Brain microvascular endothelial cell (primary cell): ENCODE measurements at places on chromosomes 11 and 22.
A peak's percentile ranks its signal among the peaks of the same experiment; 100 is the strongest.

GRCh38 chr22:34080433-34080832 lies 160.2 kb upstream of the LARGE1 start:
- DNase-seq: no peak

DNA sequence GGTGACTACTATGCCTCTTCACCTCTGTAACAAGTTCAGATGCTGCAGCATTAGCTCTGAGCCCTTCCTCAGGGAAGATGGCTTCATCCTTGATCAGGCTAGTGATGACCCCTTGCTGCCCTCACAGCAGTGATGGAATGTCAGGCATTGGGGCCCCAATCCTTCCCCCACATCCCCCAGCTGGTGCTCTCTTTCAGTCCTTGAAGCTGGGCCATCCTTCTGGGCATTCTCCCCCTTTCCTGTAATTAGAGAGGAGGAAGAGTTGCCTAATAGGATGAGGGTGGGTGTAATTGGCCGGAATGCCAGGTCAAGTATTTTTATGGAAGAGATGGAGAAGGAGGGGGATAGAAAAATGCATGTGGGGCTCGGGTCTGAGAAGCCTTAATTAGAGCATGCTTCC lies 62.6 kb downstream of the TRAF6 start:
- no peak for DNase-seq

DNA sequence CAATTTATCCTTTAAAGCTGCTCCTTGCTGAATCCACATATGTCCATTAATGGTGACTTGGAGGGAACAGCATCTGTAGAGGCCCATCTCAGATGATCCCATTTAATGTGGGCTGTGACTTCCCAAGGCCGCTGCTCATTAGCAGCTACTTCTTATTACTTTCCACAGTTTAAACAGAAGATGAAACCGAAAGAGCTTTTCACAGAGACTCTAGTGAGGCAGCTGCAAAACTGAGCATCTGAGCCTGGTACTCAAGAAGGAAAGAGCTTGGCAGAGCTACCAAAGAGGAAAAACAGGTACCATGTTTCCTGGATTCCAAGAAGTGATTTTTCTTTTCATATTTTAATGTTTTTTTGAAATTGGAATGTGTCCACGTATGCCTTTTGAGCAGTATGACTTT lies 110.5 kb upstream of the NARS2 start:
- no peak for DNase-seq

GRCh38 chr11:110430267-110431050 lies 711 bp downstream of the FDX1 start:
- DNase-seq: no peak

DNA sequence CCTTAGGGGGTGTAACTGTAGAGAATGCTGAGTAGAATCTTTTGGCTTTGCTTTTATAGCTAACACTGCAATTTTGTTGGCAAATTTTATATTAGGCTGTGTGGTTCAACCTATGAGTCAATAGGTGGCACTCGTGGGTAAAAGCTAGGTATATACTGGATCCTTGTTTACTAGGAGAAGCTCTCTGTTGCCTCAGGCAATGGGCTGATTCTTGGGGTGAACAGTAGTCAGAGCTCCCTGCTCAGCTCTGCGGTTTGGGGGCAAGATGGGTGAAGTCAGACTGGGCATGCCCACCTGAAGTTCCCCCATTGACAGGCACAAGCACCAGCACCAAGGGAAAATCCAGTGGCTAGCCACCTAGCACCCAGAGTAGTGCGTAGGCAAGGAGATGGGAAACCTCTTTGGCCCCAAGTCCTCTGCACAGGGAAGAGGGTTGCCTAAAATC lies 238.7 kb downstream of the FAM181B start:
- DNase-seq: no peak

- DNase-seq: no peak
These were observed 131.7 kb downstream of the CTTN start for GRCh38 chr11:70530010-70530409.

GRCh38 chr22:48520207-48520606 lies 1307.5 kb downstream of the BRD1 start:
- DNase-seq: no peak

DNA sequence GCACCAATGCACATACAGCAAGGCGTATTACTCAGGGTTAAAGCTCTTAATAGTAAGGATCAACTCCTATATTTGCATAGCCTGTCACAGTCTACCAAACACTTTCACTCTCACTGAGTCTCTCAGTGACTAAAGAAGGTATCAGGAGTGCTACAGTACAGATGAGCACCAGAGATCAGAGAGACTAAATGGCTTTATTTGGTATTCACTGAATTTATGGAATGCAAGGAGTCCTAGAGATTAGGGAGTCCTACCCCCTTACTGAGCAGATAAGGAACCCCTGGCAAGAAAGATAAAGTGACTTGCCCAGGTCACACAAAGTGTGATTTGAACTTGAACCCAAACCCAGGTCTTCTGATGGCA lies 396.4 kb upstream of the CCDC90B start:
- DNase-seq: no peak

DNA sequence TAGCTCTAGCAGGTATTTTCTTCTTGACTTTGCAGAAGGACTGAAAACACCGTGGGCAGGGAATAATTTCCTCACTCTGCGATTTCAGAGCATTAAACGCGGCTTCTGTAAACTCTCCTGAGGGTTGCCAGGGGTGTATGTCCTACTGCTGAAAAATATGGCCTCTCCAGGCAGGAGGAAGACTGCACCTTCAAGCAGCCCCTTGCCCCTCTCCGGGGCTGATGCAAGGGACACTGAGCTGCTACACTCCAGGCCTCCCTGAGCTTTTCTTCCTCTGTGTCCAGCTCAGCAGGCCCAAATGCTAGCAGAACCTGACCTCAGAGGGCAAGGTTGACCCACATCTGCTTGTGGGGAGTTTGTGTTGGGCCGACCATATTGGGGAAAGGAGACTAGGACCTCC lies 2.2 kb downstream of the CD6 start:
- no peak for DNase-seq

DNA sequence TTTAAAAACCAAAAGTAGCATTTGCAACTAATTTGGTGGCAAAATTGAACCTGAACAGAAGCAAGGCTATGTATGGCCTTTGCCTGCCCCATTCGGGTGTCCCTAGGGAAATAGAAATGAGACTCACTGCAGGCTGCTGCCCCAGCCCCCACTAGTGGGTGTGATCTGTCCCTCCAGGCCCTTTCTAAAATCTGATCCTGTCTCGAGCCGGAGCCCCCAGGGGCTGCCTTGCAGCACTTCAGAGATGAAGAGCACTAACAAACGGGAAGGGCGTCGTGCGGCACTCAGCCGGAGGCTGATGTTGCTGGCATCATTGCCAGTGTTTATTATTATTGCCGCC lies 43.2 kb downstream of the CD82 start:
- no peak for DNase-seq

DNA sequence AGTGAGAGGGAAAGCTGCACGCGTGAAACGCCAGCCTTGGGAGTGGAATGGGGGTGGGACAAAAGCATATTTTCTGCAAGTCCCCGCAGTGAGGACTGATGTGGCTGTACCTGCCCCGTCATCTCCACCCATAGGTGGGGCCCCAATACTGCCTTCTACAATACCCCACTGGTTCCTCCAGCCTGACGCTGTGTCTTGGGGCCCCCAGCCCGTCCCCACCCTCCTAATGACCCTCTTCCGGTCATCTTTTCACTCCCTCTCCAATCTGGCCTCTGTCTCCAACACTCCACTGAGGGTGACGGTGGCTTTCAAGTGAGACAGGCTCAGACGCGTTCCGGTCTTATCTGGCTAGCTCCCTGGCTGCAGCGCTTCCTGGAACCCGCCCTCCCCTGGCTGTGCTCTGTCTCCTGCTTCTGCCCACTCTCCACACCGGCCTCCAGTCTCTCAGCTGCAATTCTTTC lies 104.2 kb downstream of the MICAL3 start:
- DNase-seq: peak; percentile 45

DNA sequence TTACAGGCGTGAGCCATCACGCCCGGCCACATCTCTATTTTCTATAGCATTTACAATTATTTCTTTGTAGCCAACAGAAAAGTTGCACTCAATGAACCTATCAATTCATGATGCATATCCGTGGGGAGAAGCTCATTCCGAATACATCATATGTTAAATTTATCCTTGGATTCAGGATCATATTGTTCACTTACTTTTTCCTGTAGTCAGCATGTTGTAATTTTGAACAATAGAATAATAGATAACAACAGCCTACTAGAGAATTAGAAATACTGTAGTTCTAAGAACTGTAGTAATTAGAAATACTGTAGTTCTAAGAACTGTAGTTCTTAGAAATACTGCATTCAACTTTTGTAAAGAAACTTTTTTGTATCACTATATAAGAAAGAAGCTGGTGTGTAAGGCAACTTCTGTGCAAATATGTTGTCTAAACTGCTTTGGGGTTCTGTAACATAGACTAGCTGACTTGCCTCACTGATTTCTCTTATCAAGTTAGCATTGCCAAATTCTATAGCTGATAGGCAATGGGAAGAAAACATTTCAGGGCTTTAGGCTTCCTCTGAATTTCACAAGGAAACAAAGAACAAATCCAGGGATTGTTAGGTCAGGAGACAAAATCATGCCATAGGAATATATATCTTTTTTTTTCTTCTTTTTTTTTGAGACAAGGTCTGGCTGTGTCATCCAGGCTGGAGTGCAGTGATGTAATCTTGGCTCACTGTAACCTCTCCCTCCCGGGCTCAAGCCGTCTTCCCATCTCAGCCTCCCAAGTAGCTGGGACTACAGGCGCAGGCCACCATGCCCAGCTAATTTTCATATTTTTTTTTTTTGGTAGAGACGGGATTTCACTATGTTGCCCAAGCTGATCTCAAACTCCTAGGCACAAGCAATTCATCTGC lies 91.9 kb downstream of the CSTPP1 start:
- peak; percentile 8 for DNase-seq

- DNase-seq: no peak
These were observed 35.5 kb upstream of the TTC12 start for GRCh38 chr11:113278925-113279324.

DNA sequence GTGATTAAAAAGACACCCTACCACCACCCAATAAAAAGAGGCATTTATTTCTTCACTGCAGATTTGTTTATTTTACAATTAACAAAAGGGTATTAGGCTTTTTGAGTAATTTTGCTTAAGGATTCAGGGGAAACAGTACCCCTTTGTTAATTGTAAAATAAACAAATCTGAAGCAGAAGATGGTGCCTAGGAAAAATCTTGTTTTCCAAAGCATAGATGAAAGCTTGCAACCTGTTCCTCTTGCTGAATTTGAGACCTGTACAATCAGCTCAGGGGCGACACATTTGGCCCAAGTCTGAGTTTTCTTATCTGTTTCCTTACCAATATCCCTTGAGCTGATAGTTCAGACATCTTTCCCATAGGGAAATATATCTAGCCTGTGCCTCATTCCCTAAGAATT lies 171.9 kb downstream of the GRIA4 start:
- DNase-seq: no peak

DNA sequence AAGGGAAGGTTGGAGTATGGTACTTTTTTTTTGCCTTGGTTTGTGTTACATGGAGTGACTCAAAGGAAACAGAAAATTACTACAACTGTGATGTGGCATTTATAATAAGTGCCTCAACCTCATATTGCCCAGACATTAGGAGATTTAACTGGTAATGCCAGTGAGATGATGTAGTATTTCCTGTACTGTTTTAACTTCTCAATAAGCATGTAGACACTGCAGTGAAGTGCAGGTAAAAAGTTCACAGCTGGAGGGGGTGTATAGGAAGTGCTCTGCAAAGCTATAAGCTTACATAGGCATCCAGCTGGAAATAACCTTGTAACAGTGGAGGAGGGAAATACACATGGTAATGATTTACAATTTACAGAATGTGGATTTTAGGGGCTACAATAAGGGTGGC lies 138.2 kb upstream of the MTMR2 start:
- no peak for DNase-seq

DNA sequence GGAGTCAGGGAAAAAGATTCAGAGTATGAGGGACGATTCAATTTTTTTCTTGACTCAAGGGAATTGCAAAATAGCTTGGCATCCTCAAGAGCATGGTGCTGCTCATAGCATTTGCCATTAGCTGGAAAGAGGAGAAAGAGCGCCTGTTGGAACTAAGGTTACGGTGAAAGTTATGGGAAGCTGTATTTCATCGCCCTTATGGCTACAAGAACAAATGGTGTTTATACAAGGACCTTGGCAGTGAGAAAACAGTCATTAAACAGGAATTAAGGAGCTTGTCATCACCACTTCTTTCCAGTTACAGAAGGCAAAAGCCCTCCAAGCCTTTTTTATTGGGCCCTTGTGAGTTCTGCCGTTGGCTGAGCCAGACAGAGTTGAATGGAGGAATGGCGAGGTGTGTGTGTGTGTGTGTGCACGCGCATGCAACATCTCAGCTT lies 74.2 kb downstream of the ALX4 start:
- no peak for DNase-seq

DNA sequence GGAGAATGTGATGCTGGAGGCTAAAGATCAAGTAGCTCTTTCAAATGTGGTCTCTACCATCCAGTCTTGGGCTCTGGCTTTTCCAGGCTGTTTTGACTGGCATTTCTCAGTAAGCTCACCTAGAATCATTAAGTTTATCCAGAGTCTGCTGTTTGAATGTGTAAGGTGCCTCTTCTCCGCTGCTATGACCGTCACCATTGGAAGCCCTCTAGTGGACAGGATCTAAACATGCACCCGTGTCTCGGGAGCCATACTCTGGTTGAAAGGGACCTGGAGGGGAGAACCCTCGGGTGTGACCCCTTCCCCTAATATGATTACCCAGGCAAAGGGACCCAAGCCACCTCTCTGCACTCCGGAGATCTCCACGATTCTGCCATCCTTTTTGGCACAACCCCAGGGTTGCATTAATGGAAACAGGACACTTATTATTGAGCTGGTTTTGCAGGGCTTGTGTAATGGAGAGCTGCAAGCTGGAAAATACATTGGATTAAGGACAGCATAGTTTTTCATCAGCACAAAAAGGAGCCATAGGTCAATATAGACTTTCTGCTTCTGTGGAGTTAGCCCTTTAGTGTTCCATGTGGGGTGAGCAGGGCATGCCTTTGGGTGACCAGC lies 191.0 kb upstream of the LARGE1 start:
- DNase-seq: no peak

DNA sequence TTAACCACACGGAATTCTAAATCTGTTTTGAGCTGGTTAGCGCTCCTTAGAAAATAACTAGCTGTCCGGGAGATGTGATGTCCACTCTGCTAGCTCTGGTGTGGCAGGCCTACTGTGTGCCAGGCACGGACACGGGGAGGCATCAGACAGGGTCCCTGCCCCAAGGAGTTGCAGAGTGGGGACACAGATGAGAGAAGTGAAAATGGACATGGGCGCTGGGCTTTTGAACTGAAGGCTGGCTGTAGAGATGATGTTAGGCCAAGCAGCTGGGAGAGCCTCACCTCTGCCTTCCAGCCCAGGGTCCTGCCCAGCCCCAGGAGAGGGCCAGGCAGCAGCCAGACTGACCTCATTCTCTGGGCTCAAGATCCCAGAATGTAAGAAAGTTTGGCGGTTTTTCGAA lies 368.6 kb downstream of the CTTN start:
- no peak for DNase-seq
